OCI-M1 (cell line): ENCODE measurements at places on chromosomes 1 and 21.
A peak's percentile ranks its signal among the peaks of the same experiment; 100 is the strongest.

DNA sequence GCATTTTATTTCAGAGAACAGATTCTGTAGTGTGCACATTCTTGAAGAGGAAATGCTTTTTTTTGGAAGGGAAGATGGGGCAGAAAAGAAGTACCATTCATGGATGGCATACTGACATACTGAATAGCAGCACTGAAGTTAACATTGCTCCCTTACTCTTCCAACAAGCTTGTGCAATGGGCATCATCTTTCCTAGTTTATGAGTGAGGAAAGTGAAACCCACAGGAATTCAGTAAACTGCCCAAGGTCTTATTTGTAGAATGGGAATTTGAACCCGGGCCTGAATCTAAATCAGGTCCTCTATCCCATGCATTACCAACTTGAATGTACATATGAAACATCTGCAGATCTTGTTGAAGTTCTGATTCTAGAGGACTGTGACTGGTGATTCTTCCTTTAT lies 215.7 kb upstream of the FGGY start:
- no peak for DNase-seq

- DNase-seq, result peak; percentile 90
These were observed 49.2 kb upstream of the C1orf198 start for GRCh38 chr1:230917284-230918135.

GRCh38 chr1:64235181-64235580 lies 31.8 kb downstream of the UBE2U start:
- DNase-seq, result no peak

DNA sequence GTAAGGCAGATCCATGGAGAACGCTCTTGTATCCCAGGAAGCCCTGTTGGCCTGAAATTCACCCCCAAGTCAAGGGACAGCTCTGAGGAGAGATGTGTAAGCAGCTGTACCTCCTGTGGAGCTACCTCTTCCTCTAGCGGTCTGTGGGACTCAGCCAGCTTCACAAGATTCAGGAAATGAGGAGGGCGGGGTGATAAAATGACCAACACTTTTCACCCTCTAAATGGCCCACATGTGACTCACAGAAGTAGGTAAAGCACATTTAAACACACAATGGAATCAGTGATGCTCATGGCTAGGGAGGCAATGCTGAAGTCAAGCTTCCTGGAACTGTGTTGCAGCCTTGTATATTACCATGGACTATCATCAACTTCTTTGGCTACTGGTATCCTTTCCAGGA lies at the start of gene SH2D1B:
Gene SH2D1B (minus strand): TSS at position 135 of the 400 bp plus-strand sequence. CDS start 120 bp downstream, at position 15.
- DNase-seq, result no peak

DNA sequence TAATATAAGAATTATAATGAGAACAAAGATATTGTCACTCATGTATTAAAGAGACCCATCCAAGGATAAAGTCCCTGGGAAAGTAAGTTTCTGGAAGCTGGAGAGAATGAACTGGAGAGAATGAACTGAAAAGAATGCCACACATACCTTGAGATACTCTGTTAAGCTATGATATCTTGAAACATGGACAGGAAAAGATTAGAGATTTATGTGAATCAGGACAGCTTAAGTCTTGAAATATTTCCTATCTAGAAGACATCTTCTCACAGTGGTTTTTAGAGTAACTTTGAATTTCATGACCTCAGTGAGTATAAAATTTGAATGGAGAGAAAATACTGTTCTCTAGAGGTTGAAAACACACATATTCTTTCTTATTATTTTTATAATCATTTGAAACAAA lies 201.3 kb upstream of the HMCN1 start:
- no peak for DNase-seq

DNA sequence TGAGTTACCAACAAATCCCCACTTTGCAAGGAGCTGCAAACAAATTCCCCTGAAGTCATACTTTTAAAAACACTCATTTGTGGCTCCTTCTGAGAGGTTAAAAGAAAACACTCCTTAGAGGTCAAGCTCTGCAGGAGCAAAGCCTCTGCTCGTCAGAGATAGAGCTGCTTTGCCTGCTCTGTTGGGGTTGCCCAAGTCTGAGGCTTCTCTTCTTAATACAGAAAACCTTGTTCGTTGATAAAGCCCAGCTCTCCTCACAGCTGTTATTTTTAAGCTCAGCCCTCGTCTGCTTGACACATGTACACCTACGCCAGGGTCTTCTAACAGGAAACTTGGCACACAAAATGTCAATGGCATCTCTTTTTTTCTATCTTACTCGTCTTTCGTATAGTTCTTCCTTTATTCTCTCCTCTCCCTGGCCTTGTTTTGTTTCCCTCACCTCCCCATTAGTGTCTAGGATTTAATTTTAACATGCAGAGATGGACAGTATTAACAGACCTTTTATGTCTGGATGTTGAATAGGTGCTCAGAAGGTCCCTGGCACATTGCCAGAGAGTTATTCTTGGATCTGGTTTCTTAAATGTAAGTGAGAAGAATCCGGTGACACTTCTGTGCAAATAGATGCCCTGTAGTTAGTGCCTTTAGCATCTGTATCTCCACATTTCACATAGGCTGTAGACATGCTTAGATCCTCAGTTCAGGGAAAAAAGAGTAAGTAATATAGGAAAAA lies 86.0 kb downstream of the LRRC53 start:
- no peak for DNase-seq

DNA sequence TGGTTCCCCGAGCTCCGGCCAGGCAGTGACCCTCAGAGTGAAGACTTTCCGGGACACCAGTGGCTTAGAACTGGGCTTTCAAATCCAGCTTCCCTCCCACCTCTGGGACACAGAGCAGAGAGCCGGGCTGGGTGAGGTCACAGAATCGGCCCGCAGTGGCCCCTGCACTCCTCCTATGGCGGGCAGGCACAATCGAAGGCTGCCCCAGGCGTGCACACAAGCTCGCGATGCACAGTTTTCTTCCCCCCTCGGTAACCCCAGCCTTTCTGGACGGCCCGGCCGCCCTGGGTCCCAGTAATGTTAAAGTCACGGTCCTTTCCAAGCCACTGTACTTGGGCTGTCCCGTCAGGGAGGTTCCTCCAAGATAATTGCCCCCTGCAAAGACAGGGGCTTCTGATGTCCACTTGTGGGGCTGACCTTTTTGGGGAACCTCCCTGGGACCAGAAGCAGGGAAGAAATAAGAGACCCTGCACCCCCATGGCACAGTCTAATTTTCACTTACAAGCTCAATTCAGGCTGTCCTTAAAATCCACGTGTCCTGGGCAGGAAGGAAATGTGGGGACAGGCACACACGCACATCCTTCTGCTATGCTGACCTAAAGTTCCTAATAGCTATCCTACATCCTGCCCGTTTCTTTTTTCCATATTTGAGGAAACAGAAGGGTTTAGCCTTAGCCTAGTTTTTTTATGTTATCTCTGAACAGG lies 13.7 kb downstream of the TFF3 start:
- DNase-seq, result no peak

DNA sequence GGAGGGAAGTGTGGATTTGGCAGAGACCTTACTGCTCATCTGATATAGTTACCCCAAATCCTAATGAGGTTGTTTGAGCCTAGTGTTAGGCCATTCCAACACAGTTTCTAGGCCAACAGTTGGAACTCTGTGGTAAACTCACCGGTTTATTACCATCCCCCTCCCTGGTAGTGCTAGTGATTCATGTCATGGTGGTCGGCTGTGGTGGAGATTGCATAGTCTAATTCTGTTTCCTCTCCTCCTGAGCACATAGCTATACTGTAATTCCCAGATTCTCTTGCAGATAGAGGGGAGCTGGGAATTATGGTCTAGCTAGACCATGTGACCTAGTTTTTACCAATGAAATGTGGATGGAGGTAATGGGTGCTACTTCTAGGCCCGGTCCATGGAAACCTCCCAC lies 123.7 kb upstream of the KIF26B start:
- no peak for DNase-seq

DNA sequence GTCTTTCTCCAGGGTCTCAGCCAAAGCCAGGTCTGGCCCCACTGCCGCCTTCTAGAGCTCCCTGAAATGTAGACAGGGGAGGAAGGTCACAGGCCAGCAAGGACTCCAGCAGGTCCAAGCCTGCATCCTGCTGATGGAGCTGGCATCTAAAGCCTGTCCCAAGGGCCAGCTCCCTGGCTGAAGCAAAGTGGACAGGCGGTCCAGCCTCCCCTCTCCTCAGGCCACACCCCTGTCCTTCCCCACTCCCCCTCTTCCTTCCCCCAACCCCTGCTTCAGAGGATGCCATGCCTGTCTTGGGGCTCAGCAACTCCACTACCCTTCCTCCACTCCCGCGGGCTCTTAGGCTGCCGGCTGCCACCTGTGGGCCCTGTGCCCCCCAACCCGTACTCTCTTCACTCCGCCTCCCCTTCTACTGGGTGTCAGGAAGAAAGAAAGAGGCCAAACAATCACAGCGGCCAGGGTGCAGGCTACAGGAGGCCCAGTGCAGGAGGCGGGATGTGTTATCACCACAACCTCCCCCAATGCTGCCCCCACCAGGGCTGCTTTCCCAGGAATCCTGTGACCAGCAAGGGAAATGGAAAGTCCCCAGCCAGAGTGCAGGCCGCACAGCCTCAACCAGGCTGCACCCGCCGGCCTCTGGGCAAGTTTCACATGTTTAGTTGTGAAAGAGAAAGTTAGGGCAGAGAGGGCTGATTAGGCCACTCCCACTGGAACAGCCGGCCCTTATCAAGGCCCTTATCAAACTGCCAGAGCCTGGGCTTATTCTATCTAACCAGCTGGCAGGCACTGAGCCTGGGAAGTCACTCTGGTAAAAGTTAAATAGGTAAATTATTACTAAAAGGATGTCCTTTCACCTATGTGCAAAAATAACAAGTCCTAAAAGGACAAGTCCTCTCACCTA lies 34.1 kb downstream of the ACOT7 start:
- DNase-seq, result peak; percentile 95

- DNase-seq, result peak; percentile 14
These were observed 118.5 kb downstream of the UCHL5 start for GRCh38 chr1:192940658-192941057.

DNA sequence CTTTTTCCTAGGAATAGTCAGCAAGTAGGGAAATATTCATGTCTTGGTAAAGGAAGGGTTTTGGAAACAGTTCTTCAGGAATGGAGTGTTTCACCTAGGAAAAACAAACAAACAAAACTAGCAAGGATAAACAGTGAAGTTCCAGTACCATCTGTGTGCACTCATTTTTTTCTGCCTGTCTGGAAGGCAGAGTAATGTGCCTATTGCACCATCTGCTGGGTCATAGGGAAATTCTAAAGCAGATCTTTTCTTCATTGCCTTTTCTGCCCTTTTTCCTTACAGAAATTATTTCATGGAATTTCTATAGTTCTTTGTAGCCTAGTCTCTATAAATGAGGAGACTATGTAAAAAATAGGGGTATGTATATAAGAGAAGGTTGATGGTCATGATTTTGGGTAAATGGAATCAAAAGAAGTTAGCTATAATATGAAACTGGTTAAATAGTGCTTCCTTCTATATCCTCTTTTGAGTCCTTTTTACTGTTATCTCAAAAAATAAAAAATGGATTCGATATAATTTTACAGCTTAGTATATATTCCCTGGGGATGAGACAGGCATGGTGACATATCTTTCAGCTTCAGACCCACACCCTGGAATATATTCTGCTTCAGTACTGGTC lies 3.4 kb upstream of the HRNR start:
- peak; percentile 32 for DNase-seq

DNA sequence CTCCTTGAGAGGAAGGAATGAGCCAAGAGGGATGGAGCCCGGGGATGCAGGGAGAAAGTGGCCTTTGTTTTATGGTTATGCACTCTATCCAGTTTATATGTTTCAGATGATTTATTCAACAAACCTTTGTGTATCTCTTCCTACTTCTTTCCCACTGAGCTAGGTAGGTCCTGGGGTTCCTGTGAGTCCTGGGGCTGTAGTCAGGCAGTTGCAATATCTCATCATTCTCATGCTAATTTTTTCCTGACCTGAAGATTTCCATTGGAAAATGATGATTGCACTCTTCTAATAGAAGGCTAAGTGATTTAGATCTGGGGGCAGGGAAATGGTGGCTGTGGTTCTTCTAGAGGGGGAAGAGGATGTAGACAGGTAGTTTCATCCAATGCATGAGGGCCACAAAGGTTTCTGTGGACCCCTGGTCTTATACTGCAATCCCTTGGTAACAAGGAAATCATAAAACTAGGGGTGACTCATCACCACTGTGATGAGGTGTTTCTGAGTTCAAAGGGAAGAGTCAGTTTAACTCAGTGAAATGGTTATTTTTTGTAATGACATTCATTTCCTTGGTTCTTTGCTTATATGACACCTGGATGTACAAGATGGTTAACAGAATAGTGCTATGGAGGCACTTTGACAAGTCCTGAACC lies 20.2 kb downstream of the B3GALT5 start:
- DNase-seq, result no peak

DNA sequence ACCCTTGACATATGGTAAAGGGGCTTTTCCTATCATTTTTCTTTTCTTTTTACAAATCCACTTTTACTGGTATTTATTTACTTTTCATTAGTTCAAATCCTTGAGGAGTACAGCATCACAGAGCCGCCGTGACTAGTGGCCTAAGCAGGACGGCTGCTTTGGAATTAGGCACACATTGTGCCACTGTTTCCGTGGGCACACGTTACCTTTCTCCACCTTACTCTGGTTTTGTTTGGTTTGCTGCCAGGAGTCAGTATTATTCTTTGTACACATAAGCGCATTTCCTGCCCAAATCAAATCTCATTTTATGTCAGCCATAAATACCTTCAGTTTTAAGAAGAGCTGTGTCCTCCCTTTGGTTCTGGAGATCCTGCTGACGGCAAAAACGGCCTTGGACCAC lies 31.2 kb downstream of the SCCPDH start:
- no peak for DNase-seq

- DNase-seq, result peak; percentile 30
These were observed 140.7 kb downstream of the CYYR1 start for GRCh38 chr21:26432410-26432809.

DNA sequence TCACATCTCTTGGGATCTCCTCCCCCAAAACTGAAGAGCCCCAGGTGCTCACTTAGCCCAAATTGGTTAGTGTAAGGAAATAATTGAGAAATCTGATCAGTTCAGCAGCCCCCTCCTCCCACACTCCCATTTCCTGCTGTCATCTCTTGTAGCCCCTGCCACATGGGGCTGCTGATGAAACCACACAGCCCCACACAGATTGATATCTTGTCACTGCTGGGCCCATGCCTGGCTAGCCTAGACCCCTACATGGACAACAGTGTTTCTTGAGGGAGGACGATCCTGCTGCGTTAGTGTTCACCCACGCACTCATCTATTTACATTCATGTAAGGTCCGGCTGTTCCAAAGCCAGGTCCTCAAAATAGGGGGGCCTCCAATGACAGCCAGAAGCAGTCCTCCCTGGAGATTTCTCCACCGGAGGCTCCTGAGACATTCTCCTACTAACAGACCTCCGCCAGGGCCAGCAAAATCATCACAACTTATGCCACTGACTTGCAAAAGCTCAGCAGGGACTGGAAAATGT lies 23.9 kb upstream of the RXRG start:
- no peak for DNase-seq

DNA sequence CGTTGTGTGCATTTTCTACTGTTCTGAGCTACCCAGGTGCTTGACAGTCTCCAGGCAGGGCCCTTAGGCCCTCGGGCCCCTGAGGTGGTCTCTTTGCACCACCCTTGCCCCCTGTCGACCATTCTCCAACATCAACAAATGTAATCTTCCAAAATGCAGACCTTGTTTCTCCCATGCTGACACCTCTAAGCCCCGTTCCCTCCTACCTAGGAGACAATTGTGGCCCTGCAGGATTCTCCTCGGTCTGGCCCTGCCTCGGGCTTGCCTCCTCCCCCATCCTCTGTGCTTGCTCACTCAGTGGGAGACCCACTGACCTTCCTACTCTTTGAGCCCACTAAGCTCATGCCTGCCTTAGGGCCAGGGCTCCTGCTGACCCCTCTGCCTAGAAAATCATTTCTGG lies 104.2 kb upstream of the TARDBP start:
- DNase-seq, result no peak

- DNase-seq, result no peak
These were observed 8.3 kb upstream of the WNT3A start for GRCh38 chr1:227998374-227999055.

GRCh38 chr1:43887748-43888147 lies 45.9 kb upstream of the ARTN start:
- DNase-seq, result no peak
